AG20443 (cell line): ENCODE measurements at places on chromosomes 2 and 18.

DNA sequence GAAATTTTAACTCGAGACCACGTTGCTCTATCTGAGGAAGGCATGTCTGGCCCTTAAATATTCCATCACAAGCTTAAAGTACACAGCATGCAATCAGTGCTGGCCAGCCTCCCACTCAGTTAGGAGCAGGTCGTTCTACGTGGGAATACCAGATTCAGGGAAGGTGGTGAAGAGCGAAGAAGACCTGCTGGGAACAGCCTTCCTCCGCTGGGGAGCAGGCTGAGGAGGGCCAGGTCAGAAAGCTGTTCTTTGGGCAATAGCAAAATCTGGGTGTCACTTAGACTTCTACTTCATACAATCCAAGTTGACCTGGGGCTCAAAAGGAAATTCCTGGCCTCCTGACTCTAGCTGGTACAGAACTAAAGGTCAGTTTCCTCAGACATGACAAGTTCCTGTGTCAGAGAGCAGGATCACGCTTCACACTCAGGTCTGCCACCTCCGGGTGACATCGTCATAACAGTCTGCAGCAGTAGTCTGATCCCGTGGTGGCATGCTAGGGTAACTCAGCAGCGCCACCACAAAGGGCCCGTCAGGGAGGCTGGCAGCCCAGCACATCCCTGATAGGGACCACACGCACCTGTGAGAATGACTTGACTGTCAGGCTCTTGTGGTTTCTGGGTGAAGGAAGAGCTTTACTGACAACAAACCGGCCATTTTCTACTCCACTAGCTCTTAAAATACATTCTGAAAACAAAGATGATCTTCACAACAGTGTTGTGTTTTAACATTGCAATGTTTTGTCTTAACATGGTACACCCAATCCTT, 35.2 kb upstream of the NAPG start:
- DNase-seq = no peak

GRCh38 chr2:76613330-76613729, 902.6 kb upstream of the GCFC2 start:
- DNase-seq = no peak

DNA sequence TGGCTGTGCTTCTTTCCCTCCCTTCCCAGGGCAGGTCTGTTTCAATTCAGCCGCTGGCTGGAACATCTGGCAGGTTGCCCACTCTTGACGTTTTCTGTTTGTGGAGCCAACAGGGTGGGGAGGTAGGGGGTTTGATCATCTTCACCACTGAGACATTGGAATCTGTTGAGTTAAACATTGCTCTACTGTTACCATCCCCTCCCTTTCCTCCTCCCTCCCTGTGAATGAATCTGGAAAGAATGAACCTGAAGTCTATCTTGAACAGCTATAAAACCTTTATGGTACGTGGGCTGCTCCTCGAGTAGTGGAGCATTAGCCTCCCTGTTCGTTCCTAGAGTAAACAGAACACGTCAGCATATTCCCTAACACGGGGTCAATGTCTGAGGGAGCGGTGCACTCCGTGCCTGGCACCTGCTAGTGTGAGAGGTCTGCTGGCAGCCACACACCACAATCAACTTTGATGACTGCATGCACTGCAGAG, 249.9 kb upstream of the RBBP8 start:
- DNase-seq = peak; percentile 52

- DNase-seq = no peak
These were observed 14.0 kb upstream of the PDIA6 start for GRCh38 chr2:10826625-10827024.

DNA sequence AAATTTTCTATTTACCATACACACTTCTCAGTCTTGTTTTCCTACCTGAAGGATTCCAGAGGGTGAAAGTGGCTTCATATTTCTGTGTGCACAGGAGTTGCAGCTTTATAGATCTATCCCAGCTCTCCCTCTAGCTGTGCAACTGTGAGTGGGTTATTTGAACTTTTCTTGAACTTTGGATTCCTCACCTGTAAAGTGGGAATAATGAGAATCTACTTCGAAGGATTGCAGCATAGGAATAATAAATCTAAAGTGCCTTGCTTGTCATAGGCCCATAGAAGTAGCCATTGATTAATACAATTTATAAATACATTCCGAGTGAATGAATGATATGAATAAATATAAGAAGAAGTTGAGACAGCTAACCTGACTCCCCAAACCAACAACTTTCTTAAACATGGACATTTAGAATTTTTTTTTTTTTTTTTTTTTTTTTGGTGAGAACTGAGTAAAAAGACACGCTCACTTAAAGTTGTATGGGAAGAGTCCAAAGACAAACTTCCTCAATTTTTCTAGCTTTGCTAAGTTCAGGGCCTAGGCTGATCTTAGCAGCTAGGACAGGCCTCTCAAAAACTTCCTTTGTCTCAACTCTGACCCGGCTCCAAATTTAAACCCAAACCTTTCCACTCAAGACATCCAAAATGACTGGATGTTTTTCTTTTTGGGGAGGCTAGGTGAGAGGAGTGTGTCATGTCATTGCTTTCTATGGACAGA, 203.3 kb upstream of the FBXO11 start:
- DNase-seq = no peak

DNA sequence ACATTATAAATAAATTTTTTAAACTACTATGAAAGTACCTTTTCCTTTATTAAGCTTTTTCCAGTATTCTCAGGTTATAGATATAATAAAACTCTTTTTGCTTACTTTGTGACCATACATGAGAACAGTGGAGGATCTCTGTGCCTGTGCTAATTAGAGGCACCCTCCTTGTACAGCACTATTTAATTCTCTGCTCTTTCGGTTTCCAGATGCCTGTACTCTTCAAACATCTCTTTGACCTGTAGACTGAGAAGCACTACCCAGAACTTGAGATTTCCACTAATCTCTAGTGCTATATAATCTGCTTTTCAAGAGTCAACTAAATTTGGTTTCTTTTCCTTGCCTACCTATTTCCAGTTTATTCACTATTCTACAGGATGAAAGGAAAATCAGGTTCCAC, 131.1 kb downstream of the GULP1 start:
- DNase-seq = no peak

GRCh38 chr18:48953104-48953706, 2.4 kb upstream of the SMAD7 start:
- DNase-seq = no peak

DNA sequence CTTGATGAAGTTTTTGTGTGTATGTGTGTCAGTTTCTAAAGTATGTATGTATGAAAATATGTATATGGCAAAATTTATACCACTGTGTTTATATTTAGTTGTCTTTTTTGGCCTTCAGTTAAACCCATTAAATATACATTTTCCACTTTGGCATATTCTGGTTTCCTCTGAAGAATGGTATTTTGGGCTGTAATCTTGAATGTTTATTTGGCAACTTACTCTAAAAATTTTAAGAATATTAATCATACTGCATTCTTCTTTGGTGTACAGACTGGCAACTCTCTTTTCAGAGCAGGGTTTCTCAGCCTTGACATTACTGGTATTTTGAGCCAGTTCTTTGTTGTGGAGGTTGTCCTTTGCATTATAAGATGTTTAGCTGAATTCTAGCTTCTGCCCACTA, 27.9 kb upstream of the CCBE1 start:
- DNase-seq = no peak

- DNase-seq = peak; percentile 16
These were observed 152.7 kb upstream of the NT5C1B start for GRCh38 chr2:18741895-18742732.

DNA sequence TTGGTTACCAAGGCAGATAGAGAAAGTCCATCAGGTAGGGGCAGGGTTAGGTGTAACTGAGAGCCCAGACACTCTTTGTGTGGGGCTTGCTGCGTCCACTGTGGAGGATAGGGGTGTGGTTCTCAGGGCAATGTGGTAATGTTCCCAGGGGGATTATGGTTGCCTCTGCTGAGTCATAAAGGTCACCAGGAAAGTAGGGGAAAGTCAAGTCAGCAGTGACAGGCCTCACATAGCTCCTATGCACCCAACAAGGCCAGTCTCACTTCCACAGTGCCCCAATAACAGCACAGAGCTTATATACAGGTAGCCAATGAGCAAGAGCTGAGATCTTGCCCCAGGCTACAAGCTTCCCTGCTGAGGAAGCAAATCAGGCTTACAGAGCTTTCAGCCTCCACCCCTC, 1438.0 kb upstream of the ZEB2 start:
- peak; percentile 4 for DNase-seq

DNA sequence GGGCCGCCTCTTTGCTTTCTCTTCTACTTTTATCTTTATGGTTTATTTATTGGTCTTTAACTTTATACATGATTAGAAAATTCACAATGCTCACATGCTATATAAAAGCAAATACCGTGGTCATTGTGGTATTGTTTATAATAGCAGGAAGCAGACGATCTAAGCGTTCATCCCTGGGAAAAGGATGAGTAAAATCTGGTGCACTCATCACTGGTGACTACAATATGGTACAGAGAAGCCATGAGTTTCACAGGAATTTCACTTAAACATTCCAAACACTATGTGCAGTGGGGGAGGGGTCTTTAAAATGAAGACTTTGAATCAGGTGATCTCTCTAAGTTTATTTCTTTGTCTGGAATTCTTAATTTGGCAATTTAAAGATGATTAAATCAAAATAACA, 97.9 kb downstream of the SCN3A start:
- no peak for DNase-seq

GRCh38 chr18:78605255-78605654, 374.4 kb upstream of the SALL3 start:
- no peak for DNase-seq

- DNase-seq = peak; percentile 75
These were observed 85.3 kb downstream of the C2orf74 start for GRCh38 chr2:61247204-61247812.
